ENCODE measurements at places on chromosomes 2 and 18. TPM values are rescaled to one million over a fixed set of nuclear protein-coding genes. Genes with fewer than 3 reads are reported as not detected.

CGREF1 gene
- polyA plus RNA-seq: 2.9 TPM

FEV gene
- polyA plus RNA-seq: not detected

SOCS6 gene
- 8.6 TPM for polyA plus RNA-seq

ORMDL1 gene
- 54.5 TPM for polyA plus RNA-seq

CCNYL1 gene
- 15.2 TPM for polyA plus RNA-seq

FBXO11 gene
- 25.6 TPM for polyA plus RNA-seq

SIGLEC15 gene
- polyA plus RNA-seq: not detected

All from endothelial cell of umbilical vein (primary cell).